ENCODE measurements at places on chromosomes 16 and 17. TPM values are rescaled to one million over a fixed set of nuclear protein-coding genes. Genes with fewer than 3 reads are reported as not detected.

The PLD6 gene
- total RNA-seq = 2.4 TPM

- DNase-seq = no peak
Observed at GRCh38 chr17:29544066-29544465, 22.8 kb downstream of the ABHD15 start.

- no peak for DNase-seq
Observed at GRCh38 chr17:83057793-83058265, 21.6 kb upstream of the METRNL start.

The SP6 gene
- total RNA-seq = 0.92 TPM

The DRG2 gene
- total RNA-seq = 38.1 TPM

All from pulmonary artery endothelial cell (primary cell).